ENCODE measurements at places on chromosomes 16 and 17. TPM values are rescaled to one million over a fixed set of nuclear protein-coding genes. Genes with fewer than 3 reads are reported as not detected.

DNA sequence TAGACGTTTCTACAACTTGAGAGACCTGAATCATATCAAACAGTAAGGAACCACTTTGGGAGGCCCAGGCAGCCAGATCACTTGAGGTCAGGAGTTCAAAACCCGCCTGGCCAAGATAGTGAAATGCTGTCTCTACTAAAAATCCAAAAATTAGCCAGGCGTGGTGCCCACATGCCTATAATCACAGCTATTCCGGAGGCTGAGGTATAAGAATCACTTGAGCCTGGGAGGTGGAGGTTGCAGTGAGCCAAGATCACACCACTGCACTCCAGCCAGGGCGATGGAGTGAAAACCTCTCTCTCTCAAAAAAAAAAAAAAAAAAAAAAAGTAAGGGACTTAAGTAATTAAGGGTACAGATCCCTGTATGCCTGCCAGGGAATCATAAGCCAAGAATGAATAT is 103.4 kb upstream of the NUDT7 start:
- DNase-seq: no peak

SAMD14 gene
- total RNA-seq: 1.2 TPM

- no peak for DNase-seq
Measured at GRCh38 chr17:43019418-43019817, 2.8 kb downstream of the VAT1 start.

ASPA gene
- total RNA-seq: 3.7 TPM

- DNase-seq: no peak
Measured at GRCh38 chr17:69407759-69408158, 6.7 kb upstream of the MAP2K6 start.

GRCh38 chr16:66219491-66219890 is 147.0 kb upstream of the CDH5 start:
- no peak for DNase-seq

GRCh38 chr17:75250009-75250471 is 11.4 kb downstream of the GGA3 start:
- no peak for DNase-seq

KRT33B gene
- not detected for total RNA-seq

GRCh38 chr17:48148854-48149786 is 41.6 kb downstream of the SNX11 start:
- DNase-seq: no peak

DNA sequence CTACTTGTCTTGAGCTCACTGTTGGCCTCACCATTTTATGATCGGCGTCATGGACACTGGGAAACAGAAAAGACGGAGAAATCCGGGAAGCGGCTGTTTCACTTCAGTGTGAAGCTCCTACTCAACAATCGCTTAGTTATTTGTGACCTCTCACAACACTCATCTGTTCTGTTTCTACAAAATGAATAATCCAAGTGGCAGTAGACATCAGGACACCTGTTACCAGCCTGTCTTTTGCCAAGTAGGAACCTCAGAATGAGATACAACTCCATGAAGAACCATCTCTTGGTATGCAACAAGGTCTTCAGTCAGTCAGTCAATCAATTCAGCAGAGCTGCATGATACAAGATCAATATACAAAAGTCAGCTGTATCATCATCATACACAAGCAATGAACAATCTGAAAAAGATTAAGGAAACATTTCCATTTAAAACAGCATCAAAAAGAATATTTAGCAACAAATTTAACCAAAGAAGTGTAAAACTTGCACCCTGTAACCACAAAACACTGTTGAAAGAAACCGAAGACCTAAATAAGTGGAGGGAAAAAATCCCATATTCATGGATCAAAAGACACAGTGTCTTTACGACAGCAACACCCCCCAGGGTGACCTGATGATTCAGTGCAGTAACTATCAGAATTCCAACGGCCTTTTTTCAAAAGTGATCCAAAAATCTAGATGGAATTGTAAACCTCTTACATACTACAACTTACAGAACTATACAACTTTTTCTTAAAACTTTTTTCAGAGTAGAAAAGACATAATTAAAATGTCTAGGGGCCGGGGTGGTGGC is 63.4 kb downstream of the ANKRD11 start:
- DNase-seq: no peak

DNA sequence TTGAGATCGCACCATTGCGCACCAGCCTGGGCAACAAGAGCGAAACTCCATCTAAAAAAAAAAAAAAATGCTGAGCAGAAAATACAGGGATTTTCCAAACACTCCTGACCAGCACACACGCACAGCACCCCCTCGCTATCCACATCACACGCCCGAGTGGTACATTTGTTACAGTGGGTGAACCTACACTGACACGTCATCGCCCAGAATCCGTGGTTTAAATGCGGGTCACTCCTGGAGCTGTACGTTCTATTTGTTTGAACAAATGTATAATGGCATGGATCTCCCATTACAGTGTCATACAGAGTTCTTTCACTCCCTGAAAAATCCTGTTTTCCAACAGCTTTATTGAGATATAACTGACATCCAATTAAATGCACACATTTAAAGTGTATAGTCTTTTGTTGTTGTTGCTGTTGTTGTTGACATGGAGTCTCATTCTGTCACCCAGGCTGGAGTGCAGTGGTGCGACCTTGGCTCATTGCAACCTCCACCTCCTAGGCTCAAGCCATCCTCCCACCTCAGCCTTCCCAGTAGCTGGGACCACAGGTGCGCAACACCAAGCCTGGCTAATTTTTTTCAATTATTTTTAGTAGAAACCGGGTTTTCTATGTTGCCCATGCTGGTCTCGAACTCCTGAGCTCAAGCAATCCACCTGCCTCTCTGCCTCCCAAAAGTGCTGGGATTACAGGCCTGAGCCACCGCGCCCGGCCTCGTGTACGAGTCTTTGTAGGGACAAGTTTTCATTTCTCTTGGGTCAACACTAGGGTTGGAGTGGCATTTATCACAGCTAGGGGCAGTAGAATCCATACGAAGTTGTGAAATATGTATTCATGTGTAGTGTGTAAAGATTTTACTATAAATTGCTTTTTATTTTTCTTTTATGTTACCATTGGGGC is 4.4 kb upstream of the CARHSP1 start:
- DNase-seq: no peak

DNA sequence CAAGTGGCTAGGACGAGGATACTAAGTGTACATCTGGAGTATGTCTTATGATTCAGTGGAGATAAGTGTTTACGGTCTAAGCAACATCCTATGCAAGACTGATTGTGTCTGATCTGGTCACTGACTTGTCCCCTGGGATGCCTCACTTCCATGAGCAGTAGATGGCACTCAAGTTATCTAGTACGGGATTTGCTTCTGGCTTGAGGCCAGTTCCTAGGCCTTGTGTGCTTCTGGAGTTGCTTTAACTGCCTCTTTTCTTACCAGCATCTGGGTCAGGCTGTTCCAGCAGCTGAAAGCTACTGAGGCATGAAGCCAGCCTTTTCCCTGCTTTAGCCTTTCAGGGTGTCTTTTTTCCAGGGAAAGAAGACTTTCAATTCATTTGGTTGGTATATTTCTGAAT is 23.0 kb downstream of the SUPT6H start:
- no peak for DNase-seq
